ENCODE measurements at places on chromosomes 7 and 10.

GRCh38 chr7:33039257-33039902, 23.2 kb downstream of the NT5C3A start:
- no peak for DNase-seq

DNA sequence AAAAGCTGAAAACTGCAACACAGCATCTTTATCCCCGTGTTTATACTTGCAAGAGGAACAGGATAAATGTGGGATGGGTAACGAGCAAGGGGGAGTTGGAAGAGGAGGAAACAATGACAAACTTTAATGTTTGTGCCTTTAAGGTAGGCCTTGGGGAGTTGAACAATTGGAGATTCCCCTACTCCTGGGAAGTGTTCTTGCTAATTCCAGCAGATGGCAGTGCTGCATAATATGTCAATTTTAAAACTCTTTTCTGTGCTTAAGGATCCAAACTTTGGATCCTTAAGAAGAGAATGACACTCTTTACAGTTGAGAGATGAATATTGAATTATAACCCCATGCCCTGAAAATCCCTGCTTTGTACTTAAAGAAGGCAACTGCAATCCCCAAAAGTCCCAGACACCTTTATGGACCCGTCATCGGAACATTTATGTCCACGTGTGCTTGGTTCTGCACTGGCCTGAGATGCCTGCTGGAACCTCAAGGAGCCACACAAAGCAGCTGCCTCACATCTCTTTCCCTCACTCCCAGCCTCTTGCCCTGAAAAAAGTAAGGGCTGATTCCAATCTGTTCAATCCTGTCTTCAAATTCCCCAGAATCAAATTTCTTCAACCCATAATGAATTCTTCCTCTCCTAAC, 12.0 kb downstream of the IFIT5 start:
- DNase-seq, result peak; percentile 40

GRCh38 chr10:62268027-62268398, 631 bp downstream of the RTKN2 start:
- DNase-seq, result peak; percentile 39

GRCh38 chr10:93703066-93703465, 674 bp upstream of the FRA10AC1 start:
- DNase-seq, result no peak

DNA sequence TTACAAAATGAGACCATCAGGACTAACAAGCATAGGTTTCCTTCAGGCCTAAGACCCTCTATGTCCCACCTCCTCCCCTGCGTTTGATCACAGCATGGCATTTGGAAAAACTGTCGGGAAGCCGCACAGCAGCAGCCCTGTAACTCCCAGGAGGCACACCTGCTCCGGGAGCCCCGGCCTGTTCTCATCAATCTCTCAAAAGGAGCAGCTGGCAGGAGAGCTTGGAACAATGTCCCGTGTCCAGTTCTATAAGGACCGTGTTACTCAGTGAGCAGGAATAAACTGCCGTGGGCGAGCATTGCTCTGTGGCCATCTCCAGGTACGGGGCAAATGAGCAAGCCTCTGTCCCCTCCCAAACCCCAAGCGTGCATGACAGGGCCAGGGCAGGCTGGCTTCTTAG, 236.9 kb downstream of the SFMBT2 start:
- DNase-seq, result no peak

- peak; percentile 83 for DNase-seq
Measured at GRCh38 chr7:191981-192649, at the start of gene FAM20C. Gene FAM20C (plus strand): TSS chr7:192571. CDS start chr7:193200, 629 bp downstream.

DNA sequence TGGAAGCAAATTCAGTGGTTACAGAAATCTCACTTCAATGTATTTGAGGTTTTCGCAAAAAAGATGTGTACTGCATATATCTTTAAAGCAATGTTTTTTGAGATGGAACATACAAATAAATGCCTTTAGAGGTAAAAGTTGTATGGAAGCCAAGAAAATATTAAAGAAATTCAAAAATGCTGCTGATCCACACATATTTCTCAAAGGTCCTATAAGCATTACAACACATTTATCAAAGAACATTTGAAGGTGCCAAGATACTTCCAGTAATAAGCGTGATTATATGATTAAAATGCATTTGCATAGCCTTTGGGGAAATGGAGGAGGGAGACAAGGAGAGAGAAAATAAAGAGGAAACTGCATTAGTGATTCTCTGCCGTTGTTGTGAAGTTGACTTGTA, 260.1 kb downstream of the BICC1 start:
- no peak for DNase-seq

DNA sequence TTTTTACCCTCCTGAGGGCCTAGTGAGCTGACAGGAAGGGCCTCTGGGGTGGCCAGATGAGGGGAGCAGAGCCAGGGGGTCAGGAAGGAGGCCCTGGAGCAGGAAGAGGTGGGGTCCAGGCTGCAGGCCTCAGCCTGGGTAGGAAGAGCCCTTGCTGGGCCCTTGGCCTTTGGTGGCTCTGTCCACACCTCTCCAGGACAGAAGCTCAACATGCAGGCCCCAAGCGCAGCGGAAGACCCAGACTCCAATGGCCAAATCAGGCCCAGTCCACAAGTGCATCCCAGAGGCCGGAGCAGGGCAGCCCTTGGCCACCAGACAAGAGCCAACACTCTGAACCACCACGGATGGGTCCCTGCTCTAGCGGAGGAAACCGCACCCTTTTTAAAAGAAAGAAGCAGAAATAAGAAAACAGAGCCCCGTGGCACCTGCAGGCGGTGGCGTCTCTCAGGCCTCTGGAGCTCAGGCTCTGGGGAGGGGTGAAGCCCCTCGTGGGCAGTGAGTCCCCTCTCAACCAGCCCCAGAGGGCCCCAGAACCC, 52.8 kb downstream of the FOXL3 start:
- DNase-seq, result no peak

- no peak for DNase-seq
Measured at GRCh38 chr10:1156616-1156886, 100.4 kb downstream of the WDR37 start.

- DNase-seq, result peak; percentile 62
Measured at GRCh38 chr7:1939434-1940401, 269.6 kb downstream of the ELFN1 start.

GRCh38 chr7:22108151-22108845, 162.6 kb upstream of the CDCA7L start:
- DNase-seq, result no peak

DNA sequence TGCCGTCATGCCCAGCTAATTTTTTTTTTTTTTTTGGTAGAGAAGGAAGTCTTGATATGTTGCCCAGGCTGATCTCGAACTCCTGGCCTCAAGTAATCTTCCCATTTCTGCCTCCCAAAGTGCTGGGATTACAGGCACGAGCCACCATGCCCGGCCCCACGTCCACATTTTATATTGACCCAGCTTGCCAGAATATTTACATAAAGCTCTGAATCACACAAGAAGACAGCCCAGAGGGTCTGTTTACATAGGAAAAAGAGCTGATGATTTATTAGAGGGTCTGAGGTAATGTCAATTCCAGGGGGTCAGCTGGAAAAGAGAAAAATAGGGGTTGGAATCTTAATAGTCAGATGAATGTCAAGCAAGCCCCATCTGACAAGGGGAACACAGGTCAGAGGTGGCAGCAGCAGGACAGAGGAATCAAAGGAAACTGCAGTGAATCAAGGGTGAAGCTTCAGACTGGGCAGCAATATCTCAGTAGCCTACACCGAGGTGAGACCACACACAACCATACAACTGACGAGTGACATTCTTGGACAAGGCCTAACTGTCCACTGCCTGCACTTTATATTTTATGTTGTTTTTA, 15.8 kb upstream of the SLF2 start:
- DNase-seq, result no peak

GRCh38 chr10:16965740-16966447, 148.7 kb upstream of the RSU1 start:
- DNase-seq, result peak; percentile 91
